Activated T-cell treated with anti-CD3 and anti-CD28 coated beads, Interleukin-2, amount 50 U/mL, for 72 hours (primary cell): ENCODE measurements at places on chromosomes 12 and 14.

- peak; percentile 5 for DNase-seq
Observed at GRCh38 chr12:41277100-41277945, 89.2 kb downstream of the PDZRN4 start.

DNA sequence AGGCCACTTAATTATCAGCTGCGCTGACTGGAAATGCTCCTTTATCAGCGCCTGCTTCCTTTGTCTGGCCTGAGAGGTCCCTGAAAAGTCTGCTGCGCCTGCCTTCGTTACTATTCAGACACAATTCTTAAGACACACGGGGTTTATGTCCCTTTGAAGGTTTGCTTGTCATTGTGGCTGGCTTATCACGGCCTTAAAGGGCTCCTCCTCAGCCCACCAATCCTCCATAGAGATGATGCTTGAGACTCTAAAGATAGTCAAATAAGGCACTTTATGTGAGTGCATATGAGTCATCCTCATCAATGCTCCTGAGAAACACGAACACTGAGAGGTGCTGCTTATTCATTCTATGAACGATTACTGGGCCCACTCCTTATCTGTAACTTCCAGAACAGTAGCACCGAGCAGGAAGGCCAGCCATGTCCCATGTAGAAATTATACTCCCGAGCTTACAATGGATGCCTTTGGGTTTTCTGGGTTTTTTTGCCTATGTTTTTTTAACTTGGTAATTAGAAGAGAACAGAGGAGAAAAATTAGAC lies 1268.2 kb upstream of the TMEM132C start:
- DNase-seq = peak; percentile 1

GRCh38 chr12:31773867-31774266 lies 45.0 kb upstream of the AMN1 start:
- DNase-seq = no peak

- DNase-seq = peak; percentile 14
Observed at GRCh38 chr12:104577581-104577981, 120.8 kb downstream of the CHST11 start.

- DNase-seq = no peak
Observed at GRCh38 chr14:92040431-92041051, 682 bp upstream of the TRIP11 start.

- no peak for DNase-seq
Observed at GRCh38 chr14:77099425-77100167, 1.5 kb downstream of the CIPC start.

- DNase-seq = no peak
Observed at GRCh38 chr12:76340680-76341435, 7.4 kb downstream of the BBS10 start.

DNA sequence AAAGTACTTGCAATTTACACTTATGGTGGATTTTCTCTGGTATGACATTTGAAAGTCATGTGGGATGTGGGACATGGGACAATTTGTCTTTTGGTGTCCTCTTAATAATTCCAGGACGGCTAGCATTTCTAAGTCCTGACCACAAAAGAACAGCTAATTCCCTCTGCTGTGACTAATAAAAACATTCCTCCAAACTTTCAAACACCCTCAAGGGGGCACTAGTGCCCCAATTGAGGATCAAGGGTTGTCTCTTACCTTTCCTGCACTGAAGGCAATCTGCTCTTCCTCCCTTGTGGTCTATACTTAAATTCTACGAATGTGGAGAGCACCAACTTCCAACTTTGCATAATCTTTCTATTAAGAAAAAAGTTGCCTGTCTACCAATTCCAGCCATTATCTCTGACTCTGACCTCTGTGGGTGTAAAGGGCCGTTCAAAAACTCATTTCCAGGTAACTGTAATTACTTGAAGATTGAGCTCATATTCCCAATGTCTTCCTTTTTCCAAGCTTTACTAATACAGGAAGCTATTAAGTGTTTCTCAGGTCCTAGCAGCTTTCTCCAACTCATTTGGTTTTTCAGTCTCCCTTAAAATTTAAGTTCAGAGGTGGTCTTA lies 210.2 kb downstream of the PTPRO start:
- peak; percentile 57 for DNase-seq

DNA sequence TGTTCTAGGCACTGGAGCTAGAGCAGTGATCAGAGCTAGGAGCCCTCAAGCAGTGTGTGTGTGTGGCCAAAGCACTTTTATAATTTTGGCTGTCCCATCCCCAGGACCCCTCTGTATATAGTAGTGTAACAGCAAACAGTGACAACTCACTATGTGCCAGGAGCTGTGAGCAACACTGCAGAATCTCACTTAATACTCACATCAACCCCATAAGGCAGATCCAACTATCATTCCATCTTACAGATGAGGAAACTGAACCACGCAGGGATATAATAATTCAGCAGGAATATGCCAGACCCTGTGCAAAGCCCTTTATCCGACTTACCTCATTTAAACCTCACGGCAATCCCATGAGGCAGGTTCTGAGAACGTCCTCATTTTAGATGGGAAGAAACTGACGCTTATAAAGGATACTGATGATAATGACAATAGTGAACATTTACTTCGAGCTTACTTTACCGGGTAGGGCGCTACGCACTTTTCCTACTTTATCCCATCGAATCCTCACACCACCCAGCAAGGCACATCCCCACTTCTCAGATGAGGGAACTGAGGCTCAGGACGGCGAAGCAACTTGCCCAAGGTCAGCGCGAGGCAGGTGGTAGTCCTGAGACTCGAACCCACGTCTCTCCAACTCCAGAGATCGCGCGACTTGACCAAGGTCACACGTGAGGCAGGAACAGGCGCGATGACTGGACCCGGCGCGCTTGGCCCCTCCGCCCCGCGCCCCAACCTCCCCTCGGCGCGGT lies 687 bp downstream of the RAB35 start:
- DNase-seq = peak; percentile 52

DNA sequence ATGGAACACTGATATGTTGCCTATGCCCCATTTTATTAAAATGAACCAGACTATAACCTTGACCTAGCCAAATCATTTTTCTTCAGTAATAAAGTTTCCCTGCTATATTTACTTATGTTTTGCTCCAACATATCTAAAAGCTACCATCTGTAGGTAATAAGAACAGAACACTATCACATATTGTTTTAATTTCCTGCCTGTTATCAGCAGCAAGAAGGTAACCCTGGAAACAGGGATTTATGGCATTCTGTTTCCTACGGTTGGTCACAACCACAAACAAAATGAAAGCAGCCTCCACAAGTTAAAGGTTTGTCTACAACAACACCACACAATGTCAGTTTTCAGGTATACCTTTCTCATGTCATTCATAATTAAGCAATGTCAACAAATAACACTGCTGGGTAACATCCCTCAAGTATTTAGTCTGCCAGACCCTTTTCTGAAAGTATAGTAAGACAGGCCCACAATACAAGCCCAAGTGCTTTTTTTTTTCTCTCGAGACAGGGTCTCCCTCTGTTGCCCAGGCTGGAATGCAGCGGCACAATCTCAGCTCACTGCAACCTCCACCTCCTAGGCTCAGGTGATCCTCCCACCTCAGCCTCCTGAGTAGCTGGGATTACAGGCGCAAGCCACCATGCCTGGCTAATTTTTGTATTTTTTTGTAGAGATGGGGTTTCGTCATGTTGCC lies 25.5 kb downstream of the GCH1 start:
- no peak for DNase-seq

DNA sequence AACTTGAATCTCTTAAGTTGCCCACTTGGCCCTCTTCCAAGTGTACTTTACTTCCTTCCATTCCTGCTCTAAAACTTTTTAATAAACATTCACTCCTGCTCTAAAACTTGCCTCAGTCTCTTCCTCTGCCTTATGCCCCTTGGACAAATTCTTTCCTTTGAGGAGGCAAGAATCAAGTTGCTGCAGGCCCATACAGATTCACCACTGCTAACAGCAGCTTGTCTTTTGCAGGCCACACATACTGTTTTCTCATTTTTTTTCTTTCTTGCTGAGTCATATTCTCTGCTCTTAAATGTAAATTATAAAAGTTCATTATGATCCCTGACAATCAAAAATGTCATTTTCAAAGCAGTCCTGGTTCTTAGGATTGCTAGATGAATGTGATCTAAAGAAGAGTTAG lies 1820.8 kb upstream of the FLRT2 start:
- DNase-seq = no peak

DNA sequence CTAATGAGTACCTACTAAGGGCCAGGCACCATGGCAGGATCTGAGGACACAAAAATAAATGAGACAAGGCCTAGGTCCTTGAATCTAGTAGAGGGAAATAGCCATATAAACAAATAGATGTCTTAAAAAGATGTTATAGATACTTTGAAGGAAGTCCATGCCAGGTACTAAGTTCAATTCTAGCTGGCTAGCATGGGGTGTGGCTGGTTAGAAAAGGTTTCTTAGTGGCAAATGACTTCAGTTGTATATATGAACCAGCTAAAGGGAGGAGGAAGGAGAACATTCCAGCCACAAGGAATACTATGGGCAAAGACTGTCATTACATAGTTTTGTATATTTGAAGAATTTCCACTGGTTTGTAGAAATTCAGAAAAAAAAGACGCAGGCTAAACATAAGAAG lies 133.6 kb upstream of the BMP4 start:
- DNase-seq = no peak
